ENCODE measurements at places on chromosomes 7 and 10. TPM values are rescaled to one million over a fixed set of nuclear protein-coding genes. Genes with fewer than 3 reads are reported as not detected.

DNA sequence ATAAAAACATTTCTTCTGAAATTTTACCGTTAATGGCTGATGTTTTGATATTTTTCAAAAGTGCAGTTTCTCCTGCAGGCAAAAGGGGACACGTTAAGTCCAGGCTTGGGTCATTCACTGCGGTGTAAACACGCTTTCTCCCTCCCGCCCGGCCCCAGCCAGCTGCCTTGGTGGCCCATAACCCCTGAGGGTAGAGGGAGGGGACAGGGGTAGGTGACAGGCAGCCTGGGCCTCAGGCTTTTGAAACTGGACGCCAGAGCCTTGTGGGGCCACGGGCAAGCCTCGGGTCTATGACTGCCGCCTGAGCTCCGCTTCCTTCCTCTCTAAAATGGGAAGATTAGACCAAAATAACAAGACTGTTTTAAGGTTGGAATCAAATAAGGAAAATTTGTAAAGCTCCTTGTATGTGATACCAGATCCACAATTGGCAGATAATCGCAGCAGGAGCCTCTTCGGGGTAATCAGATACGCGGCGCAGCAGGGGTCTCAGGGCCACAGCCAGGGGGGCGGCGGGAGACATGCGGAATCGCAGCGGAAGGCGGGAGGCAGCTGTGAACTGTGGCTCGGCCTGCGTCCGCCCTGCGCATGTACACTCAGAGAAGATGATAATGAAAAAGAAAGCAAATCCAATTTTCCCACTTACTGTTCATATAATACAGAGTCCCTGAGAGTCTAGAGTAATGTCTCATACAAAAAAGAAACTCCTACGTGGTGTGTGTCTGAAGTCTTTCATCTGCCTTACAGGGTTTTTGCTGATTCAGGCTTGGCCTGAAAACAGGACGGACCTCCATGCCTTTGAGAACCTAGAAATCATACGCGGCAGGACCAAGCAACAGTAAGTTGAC lies 138.3 kb downstream of the EGFR start:
- H3K4me3 ChIP-seq = no peak overlapping the region
- no peaks in the 10 kb centered on the region for H3K4me1 ChIP-seq
- no peaks in the 10 kb centered on the region for H3K27me3 ChIP-seq
- H3K27ac ChIP-seq = no peak overlapping the region
- no peaks in the 10 kb centered on the region for H3K36me3 ChIP-seq

- no peak for DNase-seq
- H3K27me3 ChIP-seq = no peaks in the 10 kb centered on the region
- peak overlapping the region; percentile 56 for H3K27ac ChIP-seq
- no peak overlapping the region for H3K4me3 ChIP-seq
Observed at GRCh38 chr10:6563731-6564130, 16.3 kb downstream of the PRKCQ start.

DNA sequence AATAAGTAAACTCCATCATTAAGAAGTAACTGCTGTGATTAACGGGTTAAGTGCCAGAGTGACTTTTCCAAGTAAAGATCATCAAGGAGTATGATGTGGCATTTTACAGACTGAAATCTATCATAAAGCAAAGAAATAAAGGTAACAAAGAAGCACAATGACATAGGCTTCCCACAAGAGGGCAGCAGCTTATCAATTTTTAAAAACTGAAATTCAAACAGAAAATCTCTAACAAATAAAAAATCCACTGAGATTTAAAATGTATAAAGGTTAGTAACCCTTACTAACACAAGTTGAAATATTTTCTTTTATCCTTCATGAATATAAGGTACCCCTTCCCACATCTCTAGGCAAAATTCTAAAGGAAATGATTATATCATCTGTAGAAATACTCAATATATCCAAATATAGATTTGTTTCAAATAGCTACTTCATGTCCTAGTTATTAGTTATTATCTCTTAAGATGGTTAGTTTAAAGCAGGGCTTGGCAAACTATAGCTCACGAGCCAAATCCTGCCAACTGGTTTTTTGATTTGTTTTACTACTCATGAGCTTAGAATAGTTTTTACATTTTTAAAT lies 29.2 kb downstream of the FAM3C start:
- H3K4me3 ChIP-seq = no peak overlapping the region
- H3K27me3 ChIP-seq = no peaks in the 10 kb centered on the region
- H3K36me3 ChIP-seq = peaks cover 3% of the 10 kb centered on the region
- peak; percentile 56 for DNase-seq
- no peak overlapping the region for H3K27ac ChIP-seq

GRCh38 chr7:151657173-151657572 lies 137.5 kb upstream of the RHEB start:
- H3K27ac ChIP-seq = no peak overlapping the region

- peaks cover 12% of the 10 kb centered on the region for H3K4me1 ChIP-seq
- no peak for DNase-seq
- no peaks in the 10 kb centered on the region for H3K36me3 ChIP-seq
Observed at GRCh38 chr10:103507235-103508191, 14.0 kb downstream of the NEURL1 start.

- H3K27me3 ChIP-seq = no peaks in the 10 kb centered on the region
- no peak overlapping the region for H3K27ac ChIP-seq
- no peak for DNase-seq
Observed at GRCh38 chr7:2202901-2203765, 29.6 kb downstream of the MAD1L1 start.

DNA sequence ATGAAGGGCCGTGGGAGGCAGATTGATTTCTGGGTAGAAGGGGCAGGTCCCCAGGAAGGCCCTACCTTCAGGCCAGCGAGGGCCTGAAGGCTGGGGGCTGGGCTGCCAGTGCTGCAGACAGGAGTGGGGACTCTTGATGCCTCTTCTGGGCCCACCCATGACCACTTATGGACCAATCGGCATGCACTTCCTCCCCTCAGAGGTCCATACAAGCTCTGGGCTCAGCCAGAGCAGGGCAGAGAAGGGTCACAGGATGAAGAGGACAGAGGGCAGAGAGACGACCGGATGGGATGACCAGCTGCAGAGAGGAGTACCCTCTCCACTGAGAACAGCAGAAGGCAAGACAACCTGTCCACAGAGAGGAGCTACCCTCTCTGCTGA lies 120.1 kb downstream of the DYNC2I1 start:
- peaks cover 21% of the 10 kb centered on the region for H3K4me1 ChIP-seq
- H3K27ac ChIP-seq = peak overlapping the region; percentile 36
- H3K36me3 ChIP-seq = no peaks in the 10 kb centered on the region

DNA sequence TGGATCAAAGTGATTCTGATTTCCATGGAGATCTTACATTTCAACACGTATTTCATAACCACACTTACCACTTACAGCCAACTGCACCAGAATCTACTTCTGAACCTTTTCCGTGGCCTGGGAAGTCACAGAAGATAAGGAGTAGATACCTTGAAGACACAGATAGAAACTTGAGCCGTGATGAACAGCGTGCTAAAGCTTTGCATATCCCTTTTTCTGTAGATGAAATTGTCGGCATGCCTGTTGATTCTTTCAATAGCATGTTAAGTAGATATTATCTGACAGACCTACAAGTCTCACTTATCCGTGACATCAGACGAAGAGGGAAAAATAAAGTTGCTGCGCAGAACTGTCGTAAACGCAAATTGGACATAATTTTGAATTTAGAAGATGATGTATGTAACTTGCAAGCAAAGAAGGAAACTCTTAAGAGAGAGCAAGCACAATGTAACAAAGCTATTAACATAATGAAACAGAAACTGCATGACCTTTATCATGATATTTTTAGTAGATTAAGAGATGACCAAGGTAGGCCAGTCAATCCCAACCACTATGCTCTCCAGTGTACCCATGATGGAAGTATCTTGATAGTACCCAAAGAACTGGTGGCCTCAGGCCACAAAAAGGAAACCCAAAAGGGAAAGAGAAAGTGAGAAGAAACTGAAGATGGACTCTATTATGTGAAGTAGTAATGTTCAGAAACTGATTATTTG lies 15.3 kb downstream of the HNRNPA2B1 start:
- H3K27me3 ChIP-seq = no peaks in the 10 kb centered on the region
- no peak overlapping the region for H3K4me3 ChIP-seq
- H3K4me1 ChIP-seq = peaks cover 60% of the 10 kb centered on the region
- peaks cover 15% of the 10 kb centered on the region for H3K36me3 ChIP-seq
- DNase-seq = no peak

GRCh38 chr7:108236681-108237415 lies 106.7 kb upstream of the LAMB4 start:
- no peaks in the 10 kb centered on the region for H3K4me1 ChIP-seq
- no peaks in the 10 kb centered on the region for H3K27me3 ChIP-seq
- H3K27ac ChIP-seq = no peak overlapping the region
- DNase-seq = no peak
- no peak overlapping the region for H3K4me3 ChIP-seq

DNA sequence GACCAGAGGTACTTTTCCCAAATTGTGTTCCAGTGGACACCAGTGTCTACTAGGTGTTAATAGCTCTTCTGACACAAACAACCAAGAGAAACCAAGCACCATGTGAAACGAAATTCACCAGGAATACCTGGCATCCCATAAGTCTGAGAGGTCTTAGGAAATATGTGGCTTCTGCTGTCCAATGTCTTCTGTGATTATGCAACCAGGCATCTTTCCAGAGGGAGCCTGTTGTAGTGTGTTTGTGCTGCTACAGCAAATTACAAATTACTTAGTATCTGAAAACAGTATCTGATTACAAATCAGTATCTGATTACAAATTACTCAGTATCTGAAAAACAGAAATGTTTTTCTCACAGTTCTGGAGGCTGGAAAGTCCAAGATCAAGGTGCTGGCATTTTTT lies 133.6 kb upstream of the NPVF start:
- no peaks in the 10 kb centered on the region for H3K36me3 ChIP-seq
- H3K27ac ChIP-seq = no peak overlapping the region
- no peaks in the 10 kb centered on the region for H3K27me3 ChIP-seq
- H3K4me3 ChIP-seq = no peak overlapping the region
- no peaks in the 10 kb centered on the region for H3K4me1 ChIP-seq

Gene ADIRF
- total RNA-seq = not detected

Gene H2BK1
- 4.9 TPM for total RNA-seq
